ENCODE measurements at places on chromosomes 5 and 9.
A peak's percentile ranks its signal among the peaks of the same experiment; 100 is the strongest.

DNA sequence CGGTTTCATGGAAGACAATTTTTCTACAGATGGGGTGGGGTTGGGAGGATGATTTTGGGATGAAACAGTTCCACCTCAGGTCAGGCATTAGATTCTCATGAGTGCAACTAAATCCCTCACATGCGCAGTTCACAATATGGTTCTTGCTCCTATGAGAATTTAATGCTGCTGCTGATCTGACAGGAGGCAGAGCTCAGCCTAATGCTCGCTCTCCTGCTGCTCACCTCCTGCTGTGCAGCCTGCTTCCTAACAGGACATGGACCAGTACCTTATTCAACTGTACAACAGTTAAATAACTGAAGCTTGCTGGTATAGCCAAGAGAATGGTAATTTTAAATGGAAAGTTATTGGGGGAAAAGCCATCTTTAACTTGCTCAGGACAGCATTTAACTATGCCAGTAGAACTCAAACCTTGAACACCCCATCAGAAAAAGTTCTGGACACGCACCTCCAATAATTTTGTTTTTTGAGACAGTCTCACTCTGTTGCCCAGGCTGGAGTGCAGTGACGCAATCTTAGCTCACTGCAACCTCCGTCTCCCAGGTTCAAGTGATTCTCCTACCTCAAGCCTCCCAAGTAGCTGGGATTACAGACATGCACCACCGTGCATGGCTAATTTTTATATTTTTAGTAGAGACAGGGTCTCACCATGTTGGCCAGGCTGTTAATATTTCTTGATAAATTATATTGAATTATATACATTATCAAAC lies 27.7 kb downstream of the HMGCR start:
- peaks cover 8% of the 10 kb centered on the region for H3K4me1 ChIP-seq
- H3K36me3 ChIP-seq: peaks cover 9% of the 10 kb centered on the region
- no peak for DNase-seq
- H3K4me3 ChIP-seq: no peak overlapping the region
- H3K27ac ChIP-seq: peak overlapping the region; percentile 13

DNA sequence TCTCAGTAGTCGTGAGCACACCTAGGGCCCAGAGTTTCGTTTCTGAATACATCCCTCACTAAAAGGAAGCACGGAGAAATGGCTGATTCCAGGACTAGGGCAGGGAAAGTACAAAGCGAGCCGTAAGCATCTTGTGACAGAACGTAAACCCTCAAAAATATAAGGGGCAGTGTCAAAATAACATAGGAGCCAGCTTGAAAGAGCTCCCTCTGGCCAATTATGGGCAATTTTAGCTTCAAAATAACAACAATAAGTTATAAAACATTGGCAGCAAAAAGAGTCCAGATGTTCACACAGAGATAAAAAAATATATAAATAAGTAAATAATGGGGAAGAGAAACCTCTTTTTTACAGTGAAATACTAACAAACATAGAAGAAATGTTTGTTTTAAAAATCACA lies 18.5 kb upstream of the GLIS3 start:
- H3K4me3 ChIP-seq: peak overlapping the region; percentile 0
- peaks cover 18% of the 10 kb centered on the region for H3K4me1 ChIP-seq
- no peak for DNase-seq
- H3K27me3 ChIP-seq: peaks cover 3% of the 10 kb centered on the region
- H3K27ac ChIP-seq: no peak overlapping the region
- no peaks in the 10 kb centered on the region for H3K36me3 ChIP-seq

DNA sequence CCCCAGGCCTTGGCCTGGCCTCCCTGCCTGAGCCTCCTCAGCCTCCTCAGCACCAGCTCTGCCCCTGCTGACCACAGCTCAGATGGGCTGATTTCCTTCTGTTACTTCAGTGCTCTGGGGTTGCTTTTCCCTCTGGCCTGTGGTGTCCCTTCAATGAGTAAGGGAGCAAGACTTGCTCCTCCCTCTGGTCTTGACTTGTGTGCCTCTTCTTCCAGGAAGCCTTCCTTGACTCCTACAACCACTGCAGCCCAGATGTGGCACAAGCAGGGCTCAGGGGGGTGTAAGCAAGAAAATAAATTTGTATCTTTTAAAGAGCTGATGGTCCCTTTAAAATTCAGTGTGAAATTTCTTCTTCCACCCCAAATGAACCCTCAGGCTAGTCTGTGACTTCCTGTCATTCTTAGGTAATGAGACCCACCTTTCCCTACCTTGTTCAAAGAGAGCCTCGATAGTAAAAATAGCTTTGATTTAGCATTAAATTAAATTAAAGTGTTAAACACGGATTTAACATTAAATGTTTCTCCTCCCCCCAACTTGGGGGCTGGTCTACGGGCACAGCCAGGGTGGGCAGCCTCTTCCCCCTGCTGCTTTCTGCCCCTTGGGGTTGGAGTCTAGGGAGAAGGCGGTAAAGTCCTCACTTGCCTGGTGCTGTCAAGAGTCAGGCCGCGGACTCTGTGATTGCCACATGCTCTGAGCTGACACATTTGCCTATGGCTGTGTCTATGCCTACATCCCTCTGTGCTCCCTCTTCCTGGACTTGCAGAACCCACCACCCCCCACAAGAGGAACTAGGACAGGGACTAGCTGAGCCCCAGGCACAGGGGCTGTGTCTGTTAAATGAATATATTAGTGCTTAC lies 64.5 kb downstream of the OLFM1 start:
- H3K36me3 ChIP-seq: no peaks in the 10 kb centered on the region
- H3K4me3 ChIP-seq: no peak overlapping the region
- H3K27me3 ChIP-seq: peaks cover 38% of the 10 kb centered on the region
- DNase-seq: no peak
- no peak overlapping the region for H3K27ac ChIP-seq

GRCh38 chr9:137435381-137435891 lies 5.7 kb downstream of the ENTPD8 start:
- DNase-seq: no peak
- H3K27me3 ChIP-seq: no peaks in the 10 kb centered on the region
- H3K36me3 ChIP-seq: no peaks in the 10 kb centered on the region
- no peaks in the 10 kb centered on the region for H3K4me1 ChIP-seq
- no peak overlapping the region for H3K4me3 ChIP-seq

- H3K4me1 ChIP-seq: peaks cover 15% of the 10 kb centered on the region
- no peak for DNase-seq
- H3K36me3 ChIP-seq: no peaks in the 10 kb centered on the region
- no peak overlapping the region for H3K27ac ChIP-seq
Observed at GRCh38 chr5:178120607-178121357, 7.5 kb downstream of the N4BP3 start.
